ENCODE measurements at places on chromosomes 13 and 19. TPM values are rescaled to one million over a fixed set of nuclear protein-coding genes. Genes with fewer than 3 reads are reported as not detected.

GRCh38 chr19:31268751-31269383 lies 80.4 kb downstream of the TSHZ3 start:
- no peak for DNase-seq
- no peaks in the 10 kb centered on the region for H3K36me3 ChIP-seq
- H3K4me3 ChIP-seq, result no peak overlapping the region
- no peaks in the 10 kb centered on the region for H3K4me1 ChIP-seq
- H3K27ac ChIP-seq, result no peak overlapping the region

- H3K4me3 ChIP-seq, result no peak overlapping the region
- H3K27ac ChIP-seq, result no peak overlapping the region
Observed at GRCh38 chr13:93700115-93700514, 473.5 kb downstream of the GPC6 start.

DNA sequence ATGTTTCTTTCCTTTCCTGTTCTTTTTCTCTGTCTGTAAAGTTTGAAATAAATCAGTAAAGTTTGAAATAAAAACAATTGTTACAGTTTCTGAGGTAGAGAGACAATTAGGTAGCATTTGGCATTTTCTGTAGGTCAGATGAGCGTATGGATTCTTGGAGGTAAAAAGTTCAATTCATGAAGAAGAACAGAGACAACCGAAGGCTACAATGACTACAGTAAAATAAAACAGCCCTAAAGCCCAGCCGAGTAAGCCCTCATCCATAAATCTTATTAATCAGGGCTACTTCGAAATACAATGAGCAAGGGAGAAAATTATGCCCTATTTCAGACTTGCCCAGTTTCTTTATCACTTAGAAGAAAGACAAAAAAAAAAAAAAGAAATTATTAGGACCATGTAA lies 941.9 kb upstream of the SLC10A2 start:
- no peak for DNase-seq
- no peak overlapping the region for H3K4me3 ChIP-seq
- H3K36me3 ChIP-seq, result no peaks in the 10 kb centered on the region
- no peak overlapping the region for H3K27ac ChIP-seq
- H3K4me1 ChIP-seq, result peaks cover 9% of the 10 kb centered on the region

DNA sequence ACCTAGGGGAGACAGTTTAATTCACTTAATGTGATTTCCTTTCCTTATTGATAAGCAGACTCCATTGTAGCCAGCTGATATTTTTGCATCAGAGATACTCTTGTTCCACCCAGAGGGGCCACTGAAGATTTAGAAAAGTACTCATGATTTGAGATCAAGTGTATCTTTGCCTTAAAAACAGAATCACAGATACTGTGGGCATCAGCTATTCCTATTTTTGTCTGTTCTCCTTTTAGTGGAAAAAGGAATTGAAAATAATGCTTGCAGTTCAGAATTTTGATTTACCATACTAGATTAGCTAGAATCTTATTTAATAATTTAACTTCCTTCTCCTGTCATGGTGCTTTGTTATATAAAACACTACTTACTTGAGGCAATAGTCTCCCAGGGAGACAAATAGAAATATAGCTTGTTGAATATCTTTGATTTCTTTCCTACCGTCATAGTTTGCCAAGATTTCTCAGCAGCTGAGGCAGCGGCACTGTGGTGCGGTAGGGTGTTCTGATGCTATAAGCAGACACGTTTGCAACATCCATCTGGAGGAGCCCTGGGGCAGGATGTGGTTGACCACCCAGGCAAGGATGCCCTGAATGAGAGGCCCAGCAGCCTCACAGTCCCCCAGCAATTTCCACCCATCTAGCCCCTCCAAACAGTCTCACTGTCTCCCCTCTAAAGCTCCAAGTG lies 47.0 kb upstream of the RAP2A start:
- H3K36me3 ChIP-seq, result no peaks in the 10 kb centered on the region
- no peak overlapping the region for H3K4me3 ChIP-seq
- peaks cover 6% of the 10 kb centered on the region for H3K4me1 ChIP-seq
- no peak overlapping the region for H3K27ac ChIP-seq

Gene KLK3
- not detected for total RNA-seq

Gene STOML3
- not detected for total RNA-seq

Gene C19orf67
- total RNA-seq, result not detected
